NCI-H460 (cell line): ENCODE measurements at places on chromosomes 16 and 17.

DNA sequence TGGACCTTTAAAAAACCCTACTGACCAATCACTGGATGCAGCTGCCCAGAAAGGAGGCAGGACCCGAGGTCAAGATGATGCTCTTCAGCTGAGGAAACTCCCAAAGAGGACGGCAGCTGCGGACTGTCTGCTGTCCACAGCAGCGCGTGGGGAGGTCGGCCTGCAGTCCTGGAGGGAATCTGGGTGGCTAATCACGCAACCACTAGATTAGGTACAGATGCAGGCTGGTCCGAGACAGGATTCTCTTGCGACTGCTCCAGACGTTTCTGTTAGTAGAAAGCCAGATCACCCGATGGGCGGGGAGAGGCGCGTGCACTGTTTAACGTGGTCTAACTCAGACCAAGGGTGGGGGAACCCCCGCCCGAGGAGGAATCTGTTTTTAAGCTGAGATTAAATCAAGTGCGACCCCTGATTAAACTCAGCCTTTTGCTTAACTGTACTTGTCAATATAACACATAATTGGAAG, 8.8 kb downstream of the CTRB2 start:
- DNase-seq, result no peak

GRCh38 chr17:32104158-32104557, 38.1 kb upstream of the RHOT1 start:
- DNase-seq, result no peak

- no peak for DNase-seq
Observed at GRCh38 chr17:43702637-43703036, 40.9 kb upstream of the MEOX1 start.

DNA sequence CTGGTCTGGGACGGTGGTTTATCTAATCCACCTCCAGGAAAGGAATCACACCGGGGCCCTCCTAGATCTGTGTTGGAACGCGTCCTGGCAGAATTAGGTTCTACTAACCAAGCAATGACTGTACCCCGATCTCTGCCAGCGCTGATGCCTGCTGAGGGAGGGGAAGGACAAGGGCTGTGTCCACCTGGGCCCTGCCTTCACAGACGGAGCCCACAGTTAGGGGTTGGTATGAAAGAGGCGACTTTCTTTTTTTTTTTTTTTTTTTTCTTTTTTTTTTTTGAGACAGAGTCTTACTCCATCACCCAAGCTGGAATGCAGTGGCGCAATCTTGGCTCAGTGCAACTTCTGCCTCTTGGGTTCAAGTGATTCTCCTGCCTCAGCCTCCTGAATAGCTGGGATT, 9.9 kb upstream of the KRT19 start:
- DNase-seq, result no peak

- DNase-seq, result peak; percentile 47
Observed at GRCh38 chr17:21129023-21129681, 2.4 kb downstream of the DHRS7B start.

DNA sequence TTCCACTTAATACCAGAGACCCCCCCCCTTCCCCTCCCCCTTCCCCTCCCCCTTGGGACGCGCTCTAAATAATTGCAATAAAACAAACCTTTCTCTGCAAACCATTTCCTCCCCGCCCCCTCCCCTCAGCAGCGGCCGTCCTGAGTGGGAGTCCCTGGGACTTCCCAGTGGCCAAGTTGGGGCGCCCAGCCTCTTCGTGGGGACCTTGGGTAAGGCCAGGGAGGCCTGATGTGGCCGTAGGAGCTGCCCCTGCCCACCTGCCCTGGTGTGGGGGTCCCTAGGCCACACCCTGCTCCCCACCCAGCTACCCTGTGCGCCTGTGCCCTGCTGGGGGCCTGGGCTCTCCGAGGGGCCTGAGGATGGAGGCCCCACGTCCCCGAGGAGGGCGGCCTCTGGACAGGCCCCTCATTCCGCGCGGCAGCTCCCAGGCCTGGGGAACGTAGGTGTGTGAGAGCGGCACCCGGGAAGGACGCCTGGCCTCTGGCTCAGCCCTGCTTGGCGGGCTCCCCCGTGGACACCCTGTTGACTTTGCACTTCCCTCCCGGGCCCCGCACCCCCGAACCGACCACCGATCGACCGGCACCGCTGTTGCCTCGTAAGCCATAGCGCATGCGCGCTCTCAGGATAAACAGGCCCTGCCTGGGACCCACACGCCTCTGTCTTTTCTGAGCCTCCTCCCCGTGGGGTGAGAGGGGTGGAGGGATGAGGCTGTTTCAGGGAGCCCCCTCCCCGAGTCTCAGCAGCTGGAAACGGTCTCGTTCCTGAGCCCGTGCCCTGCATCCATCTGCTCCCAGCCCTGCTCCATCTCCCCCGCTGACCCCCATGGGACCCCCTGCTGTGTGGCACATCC, 9.0 kb downstream of the NTHL1 start:
- no peak for DNase-seq

DNA sequence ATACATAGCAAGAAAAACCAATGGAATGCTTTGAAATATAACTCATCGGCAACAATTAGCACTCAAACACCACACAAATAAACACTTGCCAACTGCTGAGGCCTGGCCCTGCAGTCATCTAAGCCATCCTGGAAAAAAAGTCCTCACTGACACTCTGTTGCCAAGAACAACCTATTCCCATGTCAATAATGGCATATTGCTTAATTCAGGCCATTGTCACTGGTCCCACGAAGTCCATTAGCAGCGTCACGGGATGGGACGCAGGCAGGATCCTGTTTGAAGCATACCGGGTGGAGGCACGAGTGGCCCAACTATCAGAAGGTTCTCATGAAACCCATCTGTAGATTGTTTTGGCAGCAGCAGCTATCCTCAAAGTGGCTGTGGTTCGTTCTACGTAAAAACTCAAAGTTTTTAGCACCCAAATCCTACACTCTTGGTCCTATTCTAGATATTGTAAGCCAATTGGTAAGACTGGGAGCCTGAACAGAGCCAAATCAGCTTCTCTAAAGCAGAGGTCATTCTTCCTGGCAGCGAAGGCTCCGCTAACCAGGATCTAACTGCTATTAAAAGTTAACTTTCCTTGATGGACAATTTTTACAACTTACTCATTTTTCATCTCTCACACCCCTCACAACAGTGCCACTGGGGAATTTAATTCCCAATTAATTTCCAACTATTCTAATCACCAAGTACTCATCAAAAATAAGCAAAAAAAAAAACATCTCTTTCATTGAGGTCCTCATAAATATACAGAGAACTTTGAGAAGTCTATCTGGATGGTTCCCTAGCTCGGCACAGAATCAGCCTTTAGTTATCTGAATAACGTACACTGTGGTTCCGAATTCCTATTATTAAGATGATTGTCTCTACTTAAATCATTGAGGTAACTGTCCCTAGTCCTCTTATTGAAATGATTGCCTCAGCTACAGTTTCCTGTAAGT, 91.5 kb downstream of the ZFHX3 start:
- DNase-seq, result no peak

DNA sequence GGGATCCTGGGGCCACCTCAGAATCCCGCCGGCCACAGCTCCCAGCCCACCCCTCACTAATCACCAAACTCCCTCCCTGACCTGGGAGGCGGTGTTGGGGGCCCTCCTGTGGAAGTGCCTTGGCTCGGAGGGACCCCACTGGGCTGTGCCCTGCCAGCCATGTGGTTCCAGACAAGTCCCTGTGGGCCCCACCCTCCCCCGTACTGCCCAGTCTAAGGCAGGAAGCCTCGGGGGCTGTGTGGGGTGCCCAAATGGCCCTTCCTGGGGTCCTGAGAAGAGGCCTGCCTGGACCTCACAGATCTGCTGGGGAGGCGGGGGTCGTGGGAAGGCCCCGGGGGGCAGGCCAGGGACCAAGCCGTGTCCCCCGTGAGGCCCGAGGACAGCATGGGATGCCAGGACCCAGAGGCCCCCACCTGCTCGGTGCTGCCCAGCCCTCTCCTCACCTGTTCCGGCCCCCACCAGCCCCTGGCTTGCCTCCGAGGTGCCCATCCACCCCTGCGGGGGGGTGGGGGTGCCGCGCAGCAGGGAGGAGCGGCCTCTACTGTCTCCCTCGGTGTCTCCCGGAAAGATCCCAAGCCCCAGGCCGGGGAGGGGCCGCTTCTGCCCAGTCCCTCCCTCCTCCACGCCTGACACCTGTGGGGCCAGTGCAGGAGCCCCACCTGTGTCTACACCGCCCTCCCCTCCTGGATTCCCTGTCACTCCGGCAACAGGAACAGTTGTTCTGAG, 9.3 kb upstream of the KREMEN2 start:
- no peak for DNase-seq

DNA sequence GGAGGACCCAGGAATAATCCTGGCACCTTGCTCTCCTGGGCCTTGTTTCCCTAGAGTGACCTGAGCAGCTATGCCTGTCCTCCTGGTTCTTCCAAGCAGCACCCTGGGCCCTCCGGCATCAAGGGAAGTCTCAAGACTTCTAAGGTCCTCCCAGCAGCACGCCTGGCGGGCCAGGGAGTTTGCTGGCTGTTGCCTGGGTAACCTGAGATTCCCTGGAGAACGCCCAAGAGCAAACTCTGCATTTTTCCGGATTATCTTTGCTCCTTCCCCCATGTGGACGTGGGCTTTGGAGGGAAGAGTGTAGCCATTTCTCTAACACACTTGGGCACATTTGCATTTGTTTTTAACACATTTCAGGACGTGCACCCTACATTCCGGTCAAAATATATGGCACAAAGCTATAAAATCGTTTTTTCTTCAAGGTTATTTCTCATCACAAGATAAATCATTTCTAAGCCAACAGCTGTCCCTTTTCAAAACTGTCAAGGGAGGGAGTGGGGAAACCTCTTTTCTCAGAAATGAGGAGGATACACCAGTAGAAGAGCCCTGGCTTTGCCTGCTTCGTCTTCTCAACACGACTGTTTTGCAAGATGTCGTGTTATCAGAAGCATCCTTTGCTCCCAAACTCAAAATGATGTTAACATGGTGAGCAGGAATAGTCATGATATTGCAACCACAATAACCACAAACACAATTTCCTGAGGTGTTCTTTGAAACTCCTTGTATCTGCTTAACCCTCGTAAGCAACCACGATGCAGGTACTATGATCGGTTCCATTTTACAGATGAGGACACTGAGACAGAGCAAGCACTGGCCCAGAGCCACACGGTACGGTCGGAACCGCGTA, 116.5 kb downstream of the ADCY9 start:
- DNase-seq, result no peak

GRCh38 chr17:68432086-68432864, 25.0 kb downstream of the WIPI1 start:
- DNase-seq, result no peak

GRCh38 chr17:32349503-32349853, 479 bp upstream of the ZNF207 start:
- no peak for DNase-seq

DNA sequence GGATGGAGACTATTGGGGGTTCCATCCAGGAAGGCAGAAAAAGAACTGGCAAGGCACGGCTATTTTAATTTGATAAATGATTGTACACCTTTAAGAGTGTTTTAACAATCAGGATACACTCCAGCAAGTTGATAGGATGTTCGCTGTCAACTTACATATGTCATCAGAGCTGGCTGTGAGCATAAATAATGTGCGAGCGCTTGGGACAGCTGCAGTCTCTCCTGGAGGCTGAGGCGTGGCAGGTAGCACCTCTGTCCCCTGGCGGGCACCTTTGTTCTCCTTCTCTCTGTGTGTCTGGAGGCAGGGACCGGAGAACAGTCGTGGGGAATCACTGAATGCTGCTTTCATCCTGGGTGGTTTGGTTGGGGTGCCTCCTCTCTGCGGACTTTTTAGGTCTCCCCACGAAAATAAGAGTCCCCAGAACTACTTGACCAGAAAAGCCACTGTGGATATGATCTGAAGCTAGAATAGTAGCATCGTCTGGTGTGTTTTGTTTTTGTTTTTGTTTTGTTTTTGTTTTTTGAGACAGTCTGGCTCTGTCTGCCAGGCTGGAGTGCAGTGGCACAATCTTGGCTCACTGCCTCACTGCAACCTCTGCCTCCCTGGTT, 9.4 kb downstream of the BAHCC1 start:
- DNase-seq, result no peak

GRCh38 chr16:5768445-5768844, 670.9 kb upstream of the EEF2KMT start:
- no peak for DNase-seq

DNA sequence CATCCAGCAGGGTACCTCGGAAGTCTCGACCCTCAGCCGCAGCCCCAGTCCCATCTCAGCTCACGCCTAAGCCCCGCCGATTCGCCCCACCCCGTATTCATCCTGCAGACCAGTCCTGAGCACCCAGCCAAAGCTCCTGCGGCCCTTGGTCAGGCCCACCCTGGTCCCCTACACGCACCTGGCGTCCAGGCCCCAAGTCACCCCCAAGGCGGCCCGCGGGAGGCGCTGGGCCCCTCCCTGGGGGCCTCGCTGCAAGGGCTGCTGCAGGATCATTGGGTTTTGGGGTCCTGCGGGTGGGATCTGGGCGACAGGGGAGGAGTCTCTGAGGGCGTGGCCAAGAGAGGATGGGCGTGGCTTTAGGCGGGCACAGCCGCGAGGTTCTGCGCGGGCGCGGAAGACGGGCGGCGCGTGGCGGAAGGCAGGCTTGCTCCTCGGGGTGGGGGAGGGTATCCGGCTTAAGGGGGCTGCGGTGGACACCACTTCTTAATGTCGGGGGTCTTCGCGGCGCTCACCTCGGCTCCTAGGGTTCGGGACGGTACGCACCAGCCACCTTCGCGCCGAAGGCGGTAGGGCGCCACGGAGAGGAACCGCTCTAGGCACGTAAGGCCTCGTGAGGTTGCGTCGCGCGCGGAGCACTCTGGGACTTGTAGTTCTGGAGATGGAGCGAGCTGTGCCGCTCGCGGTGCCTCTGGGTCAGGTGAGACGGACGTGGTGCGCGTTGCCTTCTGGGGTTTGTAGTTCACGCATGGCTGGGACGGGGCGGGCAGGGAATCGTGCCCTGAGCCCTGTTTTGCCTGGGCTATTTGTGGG, at the start of the genes HCFC1R1 and THOC6:
HCFC1R1 (minus strand) TSS at position 274 of the 810 bp plus-strand sequence; CDS start at position 273, 1 bp downstream.
THOC6 (plus strand) TSS at position 367 of the 810 bp plus-strand sequence; CDS start at position 659, 292 bp downstream.
- DNase-seq, result peak; percentile 97

DNA sequence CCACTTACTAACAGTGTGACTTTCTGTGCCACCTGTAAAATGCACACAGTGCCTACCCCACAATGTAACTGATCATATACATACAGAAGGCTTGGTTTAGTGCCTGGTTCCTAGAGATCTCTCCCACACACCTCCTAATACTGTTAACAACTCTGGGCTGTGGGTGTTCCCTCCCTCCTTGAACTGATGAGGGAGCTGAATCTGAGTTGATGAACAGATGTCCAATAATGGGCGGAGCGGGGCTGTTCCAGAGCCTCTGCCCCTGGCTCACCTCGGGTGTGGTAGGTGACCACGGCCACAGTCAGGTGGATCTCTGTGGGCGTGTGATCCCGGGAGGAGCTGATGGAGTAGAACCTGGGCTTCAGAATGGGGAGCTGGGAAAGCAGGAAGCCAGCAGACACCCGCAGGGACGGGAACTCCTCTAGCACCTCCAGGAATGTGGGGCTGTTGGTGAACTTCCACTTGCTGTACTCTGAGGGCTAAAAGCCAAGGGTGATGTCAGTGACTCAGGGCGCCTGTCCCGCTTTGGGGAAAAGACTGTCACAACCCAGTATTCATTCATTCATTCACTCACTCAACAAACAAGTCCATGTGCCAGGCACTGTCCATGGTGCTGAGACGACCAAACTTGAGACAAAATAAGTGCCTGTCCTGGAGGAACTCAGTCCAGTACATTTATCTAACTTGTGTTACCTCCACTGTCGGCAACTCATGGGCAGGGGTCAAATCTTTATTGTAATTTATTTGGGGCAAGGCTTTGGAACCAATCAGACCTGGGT, 37.6 kb downstream of the NOS2 start:
- peak; percentile 41 for DNase-seq
